ENCODE measurements at places on chromosomes 7 and 10. TPM values are rescaled to one million over a fixed set of nuclear protein-coding genes. Genes with fewer than 3 reads are reported as not detected.

The MUC3A gene
- 2.7 TPM for total RNA-seq

DNA sequence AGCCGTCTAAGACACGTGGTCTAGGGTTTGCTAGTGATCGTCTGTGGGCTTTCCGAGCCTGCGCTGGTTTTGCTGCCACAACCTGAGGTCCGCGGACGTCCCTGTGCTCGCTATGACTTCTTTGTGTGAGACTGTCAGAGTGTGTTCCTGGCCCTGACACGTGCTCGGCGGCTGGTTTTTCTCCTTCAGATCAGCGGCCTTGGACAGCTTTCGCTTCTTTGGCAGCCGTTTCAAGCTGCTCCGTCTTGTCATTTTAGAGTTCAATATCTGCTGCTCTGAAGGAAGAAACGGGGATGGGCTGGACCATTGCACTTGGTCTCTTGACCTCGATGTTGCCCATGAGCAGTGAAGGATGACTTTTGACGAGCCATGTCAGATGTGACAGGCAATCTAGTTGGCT is 147.3 kb downstream of the MGMT start:
- no peak for DNase-seq

DNA sequence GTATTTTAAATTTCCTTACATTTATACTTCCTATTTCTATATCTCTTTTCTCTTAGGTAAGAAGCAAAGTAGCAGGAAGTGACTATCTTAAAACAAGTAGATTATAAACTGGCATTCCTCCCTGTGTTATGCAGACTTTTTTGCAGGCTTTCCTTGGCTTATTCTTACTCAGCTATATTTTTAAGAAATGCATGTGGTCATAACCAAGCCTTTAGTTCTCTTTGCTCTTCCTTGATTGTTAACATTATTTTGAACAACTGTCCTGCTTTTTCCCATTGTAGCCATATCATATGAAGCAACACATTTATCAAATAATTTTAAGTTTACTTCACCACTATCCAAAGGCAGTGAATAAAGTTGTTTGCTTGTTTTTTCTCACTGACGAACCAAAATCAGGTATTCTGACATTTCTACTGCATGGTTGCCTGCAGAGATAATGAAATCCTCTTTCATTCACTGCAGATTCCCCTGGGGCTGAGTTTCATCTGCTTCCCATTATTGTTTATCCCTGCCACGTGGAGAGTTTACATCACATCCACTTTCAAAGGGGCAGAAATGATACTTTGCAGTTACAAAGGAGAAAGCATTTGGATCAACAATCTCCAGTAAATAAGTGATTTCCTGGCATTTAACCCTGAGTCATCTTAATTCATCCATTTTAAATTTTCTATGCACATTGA is 389.9 kb upstream of the SEMA3C start:
- DNase-seq, result no peak

DNA sequence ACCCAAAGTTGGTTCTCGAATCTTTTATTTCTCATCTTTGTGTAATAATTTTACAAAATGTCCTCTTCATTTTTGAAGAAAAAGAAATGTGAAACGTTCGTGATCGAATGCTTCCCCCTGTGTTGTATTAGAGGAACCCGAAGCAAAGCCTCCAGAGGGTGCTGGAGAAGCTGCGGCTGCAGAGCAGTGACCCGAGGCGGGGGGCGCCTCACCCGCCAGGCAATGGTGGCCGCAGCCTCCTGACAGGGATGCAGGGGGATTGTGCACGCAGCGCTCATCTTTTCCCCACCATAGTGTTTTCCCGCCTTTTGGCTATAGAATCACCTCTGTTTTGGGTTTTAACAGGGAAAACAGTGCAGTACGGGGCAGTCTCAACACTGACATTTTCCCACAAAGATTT is 307.5 kb upstream of the ANKRD30A start:
- DNase-seq, result no peak

DNA sequence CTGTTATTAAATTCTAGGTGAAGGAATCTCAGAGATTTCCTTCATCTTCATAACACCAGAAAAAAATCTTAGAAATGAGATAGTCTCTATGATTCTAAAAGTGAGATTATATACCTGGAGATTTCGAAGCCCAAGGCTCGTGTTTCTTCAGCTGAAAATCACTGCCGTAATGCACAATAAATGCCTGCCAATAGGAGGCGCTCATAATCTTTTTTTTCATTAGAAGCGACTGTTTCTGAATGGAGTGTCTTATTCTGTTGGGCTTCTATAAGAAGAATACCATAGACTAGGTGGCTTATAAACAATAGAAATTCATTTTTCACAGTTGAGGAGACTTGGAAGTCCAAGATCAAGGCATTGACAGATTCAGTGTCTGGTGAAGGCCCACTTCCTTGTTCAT is 294.7 kb downstream of the PRKG1 start:
- DNase-seq, result no peak

DNA sequence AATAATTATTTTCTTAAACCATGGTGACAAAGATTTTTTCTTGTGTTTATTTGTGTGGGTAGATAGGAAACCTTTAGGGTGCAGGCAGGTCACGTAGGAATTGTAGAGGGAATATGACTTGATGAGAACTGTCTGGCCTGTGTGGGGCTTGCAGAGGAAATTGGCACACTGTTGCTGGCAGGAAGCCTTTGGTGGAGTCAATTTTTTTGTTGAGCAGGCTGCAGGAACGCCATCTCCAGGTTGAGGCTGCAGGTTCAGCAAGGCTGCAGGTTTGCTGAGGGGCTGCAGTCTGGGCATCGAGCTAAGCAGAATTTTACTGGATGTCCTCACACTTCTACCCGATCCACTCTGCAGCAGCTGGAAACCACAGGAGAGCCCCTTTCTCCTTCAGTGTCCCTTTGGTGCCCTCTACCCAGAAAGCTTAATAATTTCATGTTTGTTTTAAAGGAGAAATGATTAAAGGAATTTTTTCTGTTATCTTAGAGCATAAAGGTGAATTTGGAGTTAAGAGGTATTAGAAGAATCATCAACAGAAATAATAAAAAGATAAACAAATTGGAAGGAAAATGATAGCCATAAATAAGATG is 37.0 kb downstream of the TBC1D12 start:
- no peak for DNase-seq

DNA sequence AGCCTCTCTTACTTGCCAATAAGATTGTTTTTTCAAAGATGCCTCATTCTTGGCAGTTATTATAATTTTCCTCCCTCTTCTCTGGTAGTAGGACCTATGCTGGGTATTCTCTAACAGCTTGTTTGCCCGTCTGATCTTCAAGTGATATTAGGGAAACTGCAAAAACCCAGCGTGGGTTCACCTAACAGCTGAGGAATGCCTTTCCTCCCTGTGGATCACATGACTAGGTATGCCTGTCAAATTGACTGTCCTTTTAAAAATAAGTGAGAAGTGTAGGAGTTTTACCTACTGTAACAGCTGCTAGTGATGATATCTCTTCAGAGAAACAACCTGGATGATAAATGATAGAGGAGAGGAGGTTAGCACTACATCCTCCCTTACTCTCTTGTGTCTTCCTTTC is 22.0 kb downstream of the HECTD2 start:
- DNase-seq, result no peak
